ENCODE measurements at places on chromosomes 1 and 21.
A peak's percentile ranks its signal among the peaks of the same experiment; 100 is the strongest.

DNA sequence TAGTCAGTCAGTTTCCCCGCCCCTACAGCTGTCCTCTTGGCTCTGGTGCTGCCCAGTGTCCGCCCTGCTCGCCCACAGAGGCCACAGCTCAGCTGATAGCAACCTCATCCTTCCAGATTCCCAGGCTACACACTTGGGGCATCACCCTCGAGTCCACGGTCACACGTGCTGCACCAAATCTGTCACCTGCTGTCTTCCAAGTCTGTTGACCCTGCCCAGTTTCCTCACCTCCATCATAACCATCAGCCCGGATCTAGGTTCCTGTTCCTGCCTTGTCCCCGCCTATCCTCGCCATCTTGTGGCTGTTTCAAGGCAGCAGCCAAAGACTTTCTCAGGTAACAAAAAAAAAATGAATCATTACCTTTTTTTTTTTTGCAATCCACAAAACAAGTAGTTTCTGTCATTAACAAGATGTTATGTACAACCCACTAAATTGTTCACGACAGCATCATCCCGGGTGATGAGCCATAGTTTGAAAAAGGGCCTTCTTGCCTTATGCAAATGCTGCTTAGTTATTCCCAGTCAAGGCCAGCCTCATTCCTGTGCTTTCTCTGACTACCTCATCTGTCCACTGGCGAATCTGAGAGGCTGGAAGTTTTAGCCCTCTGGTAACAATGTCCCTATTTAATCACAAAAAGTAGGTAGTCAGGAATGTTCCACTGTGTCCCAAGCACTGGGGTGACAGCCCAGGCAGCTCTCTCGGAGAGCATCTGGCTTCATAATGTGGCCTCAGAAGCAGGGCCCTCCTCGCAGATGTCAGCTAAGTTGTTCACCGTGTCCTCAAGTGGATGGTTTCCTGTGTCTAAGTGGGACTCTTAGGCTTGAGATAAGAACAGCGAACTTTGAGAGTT is 4.9 kb upstream of the MIIP start:
- DNase-seq: no peak

- DNase-seq: no peak
Observed at GRCh38 chr1:240737766-240738265, 125.9 kb upstream of the GREM2 start.

- no peak for DNase-seq
Observed at GRCh38 chr21:41251961-41252642, 64.5 kb upstream of the FAM3B start.

GRCh38 chr1:153509729-153510354 is 25.9 kb downstream of the S100A6 start:
- DNase-seq: no peak

- no peak for DNase-seq
Observed at GRCh38 chr1:2314803-2315673, 76.3 kb downstream of the MORN1 start.

- no peak for DNase-seq
Observed at GRCh38 chr21:15159382-15160020, 94.7 kb upstream of the NRIP1 start.

DNA sequence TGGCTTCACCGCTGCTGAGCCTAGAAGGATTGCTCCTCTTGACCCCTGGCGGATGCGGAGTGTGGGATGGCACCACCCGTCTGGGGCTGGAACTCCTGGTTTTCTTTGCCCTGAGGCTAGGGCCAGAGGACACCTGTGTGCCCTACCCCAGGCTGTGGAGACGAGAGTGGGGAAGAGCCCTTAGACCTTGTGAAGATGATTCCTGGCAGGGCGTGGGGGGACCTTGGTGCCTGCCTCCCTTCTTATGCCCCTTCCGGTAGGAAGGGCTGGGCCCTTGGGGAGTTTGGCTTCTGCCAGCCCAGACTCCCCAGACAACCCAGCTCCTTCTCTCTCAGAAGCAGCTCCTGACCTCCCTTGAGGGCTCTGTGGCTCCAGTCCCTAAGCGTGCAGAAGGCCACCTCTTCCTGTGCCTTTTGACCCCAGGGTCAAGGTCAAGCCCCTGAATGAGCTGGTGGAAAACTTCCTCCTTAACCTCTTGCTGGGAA is 891 bp downstream of the RPS6KA1 start:
- no peak for DNase-seq

GRCh38 chr1:17355898-17356297 is 16.1 kb upstream of the PADI6 start:
- no peak for DNase-seq

- no peak for DNase-seq
Observed at GRCh38 chr1:8193840-8194406, 124.0 kb upstream of the SLC45A1 start.

DNA sequence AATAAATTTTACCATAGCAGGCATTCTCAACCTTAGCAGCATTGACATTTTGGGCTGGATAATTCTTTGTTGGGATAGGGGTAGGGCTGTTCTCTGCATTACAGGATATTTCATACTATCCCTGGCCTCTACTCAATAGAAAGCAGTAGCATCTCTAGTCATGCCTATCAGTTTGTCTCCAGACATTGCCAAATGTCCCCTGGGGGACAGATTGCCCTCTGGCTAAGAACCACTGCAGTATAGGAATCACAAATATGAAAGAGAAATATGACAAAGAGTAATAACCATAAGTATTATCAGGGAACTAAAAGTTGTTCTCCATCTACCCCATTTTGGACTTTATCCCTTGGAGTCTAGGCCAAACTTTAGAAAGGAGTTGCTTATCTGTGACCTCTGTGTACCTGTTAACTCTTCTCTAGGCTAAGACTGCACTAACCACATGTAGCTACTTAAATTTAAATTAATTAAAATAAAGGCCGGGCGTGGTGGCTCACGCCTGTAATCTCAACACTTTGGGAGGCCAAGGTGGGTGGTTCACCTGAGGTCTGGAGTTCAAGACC is 76.1 kb downstream of the AGO3 start:
- no peak for DNase-seq

- no peak for DNase-seq
Observed at GRCh38 chr1:241767737-241768136, 80.3 kb upstream of the EXO1 start.

DNA sequence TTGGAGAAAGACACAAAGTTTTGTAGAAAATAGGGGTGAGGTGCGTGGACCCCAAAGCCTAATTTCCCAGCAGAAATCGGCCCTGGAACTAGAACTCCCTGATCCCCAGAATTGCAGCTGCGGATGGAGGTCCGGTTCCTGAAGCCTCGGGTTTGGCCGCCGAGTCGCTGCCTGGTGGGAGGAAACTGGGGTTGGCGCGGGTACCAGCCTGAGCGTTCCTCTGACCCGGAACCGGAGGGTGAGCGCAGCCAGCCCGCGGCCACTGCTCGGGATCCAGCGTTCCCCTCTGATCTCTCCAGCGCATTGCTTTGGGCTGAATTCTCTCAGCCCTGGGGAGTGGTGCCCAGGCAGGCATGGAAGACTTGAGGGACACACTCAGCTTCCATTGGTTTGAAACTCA is 1.6 kb downstream of the ST6GALNAC5 start:
- DNase-seq: no peak

DNA sequence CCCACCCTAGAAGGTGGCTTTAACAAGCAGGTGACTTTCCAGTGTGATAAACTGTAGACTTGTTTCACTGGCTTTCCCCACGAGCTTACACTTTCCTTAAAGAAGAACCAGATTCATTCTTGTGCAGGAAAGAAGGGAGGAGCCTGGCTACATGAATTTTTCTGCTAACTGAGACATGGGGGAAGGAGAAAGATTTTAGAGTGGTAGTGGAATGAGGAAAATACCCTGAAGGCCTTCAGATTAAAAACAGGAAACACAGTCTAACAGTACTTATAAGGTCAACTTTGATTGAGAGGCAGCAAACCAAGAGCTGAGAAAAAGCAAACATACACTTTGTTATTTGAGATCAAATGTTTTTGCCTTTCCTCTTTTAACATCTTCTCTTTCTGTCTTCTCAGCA is 640.9 kb upstream of the PLXNA2 start:
- DNase-seq: no peak

- DNase-seq: no peak
Observed at GRCh38 chr1:51624855-51625254, 8.0 kb downstream of the OSBPL9 start.

- no peak for DNase-seq
Observed at GRCh38 chr1:78165816-78166215, 120.0 kb downstream of the GIPC2 start.

GRCh38 chr1:21637514-21637913 is 31.6 kb downstream of the RAP1GAP start:
- no peak for DNase-seq

DNA sequence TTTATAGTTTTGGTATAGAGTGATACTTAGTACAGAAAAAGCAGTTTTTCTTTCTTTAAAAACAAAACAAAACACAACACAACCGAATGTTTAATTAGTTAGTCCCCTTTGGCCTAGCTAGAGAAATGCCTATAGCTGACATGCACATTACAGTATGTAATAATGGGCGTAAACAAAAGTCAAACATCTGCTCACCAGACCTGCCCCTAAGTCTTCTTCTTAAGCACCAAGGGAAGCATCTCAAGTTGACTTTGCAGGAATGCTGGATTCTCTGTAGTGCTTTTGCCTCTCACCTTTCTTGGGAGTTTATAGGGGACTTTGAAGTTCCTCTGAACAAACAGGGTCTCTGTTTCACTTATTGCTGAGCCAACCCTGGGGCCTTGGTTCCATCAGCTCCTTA is 143.7 kb downstream of the TM2D1 start:
- DNase-seq: no peak

DNA sequence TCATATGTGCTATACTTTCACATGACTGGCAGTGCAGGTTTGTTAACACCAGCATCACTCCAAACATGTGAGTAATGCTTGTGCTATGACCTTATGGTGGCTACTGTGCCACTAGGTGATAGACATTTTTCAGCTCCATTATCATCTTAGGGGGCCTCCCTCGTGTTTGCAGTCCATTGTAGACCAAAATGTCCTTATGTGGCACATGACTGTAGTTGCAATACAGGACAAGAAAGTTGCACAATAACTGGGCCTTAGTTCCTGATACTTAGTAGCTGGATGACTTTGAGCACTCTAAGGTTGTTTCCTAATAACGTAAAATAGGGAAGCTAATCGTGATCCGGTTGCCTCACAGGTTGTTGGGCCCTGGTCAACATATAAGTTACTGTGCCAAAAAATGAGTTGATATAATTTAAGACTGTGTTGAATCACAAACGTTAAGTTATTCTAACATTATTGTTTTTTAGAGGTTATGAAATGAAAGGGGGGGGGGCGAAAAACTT is 511 bp upstream of the SNX27 start:
- no peak for DNase-seq

DNA sequence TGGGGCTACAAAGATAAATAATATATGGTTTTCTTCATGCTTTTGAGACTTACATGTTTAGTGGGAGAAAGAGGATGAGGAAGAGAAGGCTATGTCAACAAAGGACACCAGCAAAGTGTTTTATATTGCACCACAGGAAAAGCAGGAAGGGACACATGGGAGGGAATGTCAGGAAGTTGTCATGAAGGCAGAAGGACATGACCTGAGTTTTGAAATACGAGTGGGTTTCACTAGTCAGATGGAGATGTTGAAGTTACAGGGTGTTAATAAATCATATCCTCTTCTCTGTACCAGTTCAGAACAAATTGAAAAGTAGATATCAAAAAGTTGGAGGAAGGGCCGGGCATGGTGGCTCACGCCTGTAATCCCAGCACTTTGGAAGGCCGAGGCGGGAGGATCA is 18.2 kb upstream of the AGO1 start:
- no peak for DNase-seq

DNA sequence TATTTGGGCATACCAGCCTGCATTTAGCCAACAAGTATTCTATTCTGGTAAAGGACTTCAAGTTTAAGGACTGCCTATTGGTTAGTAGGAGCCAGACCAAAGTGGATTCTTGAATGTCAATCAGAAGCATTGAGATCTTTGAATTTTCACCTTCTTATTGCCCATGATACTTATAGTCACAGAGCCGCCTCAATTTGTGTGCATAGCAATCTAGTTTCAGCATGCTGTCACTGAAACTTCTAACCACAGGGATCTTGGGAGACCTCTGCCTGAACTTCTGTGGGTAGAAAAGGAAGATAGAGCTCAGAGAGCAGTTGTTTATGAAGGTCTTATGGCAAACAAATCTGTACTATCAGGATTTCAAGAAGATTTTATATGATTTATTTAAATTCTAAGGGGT is 501.4 kb upstream of the USP24 start:
- no peak for DNase-seq

DNA sequence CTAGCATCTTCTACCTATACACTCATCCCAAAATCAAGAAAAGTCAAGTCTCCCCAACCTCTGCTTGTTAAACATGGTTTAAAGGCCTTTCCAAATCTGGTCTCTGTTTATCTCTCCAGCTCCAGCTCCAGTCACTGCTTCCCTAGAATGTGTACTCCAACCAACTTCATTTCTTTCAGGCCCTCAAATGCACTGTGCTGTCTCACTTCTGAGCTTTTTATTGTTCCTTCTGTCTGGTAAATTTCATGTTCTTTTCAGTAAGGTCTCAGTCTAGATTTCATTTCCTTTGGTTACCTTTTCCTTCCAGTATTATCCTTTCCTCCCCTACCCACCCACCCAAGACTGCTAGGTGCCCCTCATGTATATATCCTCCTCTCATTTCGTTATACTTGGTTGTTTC is 3.7 kb downstream of the COL24A1 start:
- DNase-seq: no peak

- DNase-seq: no peak
Observed at GRCh38 chr1:160238408-160238807, 23.9 kb downstream of the DCAF8 start.

DNA sequence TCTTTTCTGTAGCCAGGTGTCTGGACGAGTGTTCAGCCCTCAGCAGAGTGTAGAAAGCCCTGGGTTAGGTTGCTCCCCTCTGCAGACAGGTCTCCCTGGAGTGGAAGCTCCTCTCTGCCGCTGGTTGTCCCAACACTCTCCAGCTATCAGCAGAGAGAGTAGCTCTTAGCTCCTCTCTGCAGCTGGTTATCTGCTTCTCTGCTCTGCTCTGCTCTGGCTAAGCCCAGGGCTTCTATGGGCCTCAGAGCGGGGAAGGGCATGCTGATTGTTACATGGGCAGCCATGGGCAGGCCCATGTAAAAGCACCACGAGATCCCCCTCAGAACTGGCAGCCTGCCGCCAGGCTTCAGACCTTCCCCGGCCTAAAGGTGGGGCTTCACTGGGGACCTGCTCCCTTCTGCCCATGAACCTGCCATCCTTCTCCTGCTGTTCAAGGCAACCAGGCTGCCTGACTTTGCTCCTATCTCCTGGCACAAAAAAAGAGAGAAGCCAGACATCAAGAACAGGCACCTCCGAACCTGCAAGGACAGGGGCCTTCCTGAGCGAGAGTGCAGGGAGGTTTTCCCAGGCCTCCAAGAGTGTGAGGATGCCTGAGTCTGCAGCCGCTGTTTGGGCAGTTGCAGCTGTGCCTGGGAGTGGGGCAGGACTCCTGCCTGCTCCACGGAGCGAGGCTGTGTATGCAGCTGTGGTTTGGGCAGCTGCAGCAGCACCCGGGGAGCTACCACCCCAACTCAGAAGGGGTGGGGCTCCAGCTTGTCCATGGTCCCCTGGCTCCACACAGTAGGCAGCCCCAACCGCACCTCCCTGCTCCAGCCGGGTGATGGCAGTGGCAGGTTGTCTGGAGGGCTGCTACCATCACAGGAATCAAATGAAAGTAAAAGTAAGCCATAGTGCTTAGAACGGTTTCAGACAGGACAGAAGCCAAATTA is 973.7 kb downstream of the LTN1 start:
- DNase-seq: peak; percentile 69

Data from anterior cingulate cortex (tissue), 58 donors.